Vein endothelial cell (primary cell): ENCODE measurements at places on chromosomes 13 and 19. TPM values are rescaled to one million over a fixed set of nuclear protein-coding genes. Genes with fewer than 3 reads are reported as not detected.

Gene CCDC70
- total RNA-seq, result not detected in 2 replicates

Gene RNF17
- not detected in 2 replicates for total RNA-seq

Gene CHAF1A
- total RNA-seq, result 13.1 and 16.5 TPM in 2 replicates

Gene ZNF726
- 1.6 and 3.6 TPM in 2 replicates for total RNA-seq

Gene WDR88
- not detected in 2 replicates for total RNA-seq
